ENCODE measurements at places on chromosomes 4 and X.

GRCh38 chr4:90127223-90127705, at the start of gene CCSER1:
CCSER1 (plus strand) TSS chr4:90127394.
- DNase-seq = no peak

GRCh38 chrX:133335027-133335426, 80.3 kb downstream of the GPC4 start:
- no peak for DNase-seq

GRCh38 chrX:23673108-23673507, 5.8 kb downstream of the PRDX4 start:
- no peak for DNase-seq

GRCh38 chrX:4435905-4436304, 722.5 kb upstream of the PRKX start:
- no peak for DNase-seq

DNA sequence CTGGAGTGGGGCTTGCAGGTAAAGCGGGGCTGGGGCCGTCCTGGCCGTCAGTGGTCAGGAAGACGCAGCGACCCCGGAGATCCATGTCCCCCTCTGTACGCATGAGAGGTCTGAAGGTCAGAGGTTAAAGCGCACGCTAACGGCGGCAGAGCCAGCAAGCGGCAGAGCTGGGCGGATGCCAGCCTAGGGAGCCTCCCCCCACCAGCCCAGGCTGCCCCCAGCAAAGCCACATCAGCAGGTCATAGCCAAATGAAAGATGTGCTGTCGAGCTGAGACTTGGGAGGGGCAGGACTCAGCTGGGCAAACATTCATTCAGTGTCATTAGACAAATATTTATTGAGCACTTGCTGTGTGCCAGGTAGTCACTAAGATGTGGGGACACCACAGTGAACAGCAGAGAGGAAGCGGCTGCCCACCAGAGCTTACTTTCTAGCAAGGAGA, 593 bp upstream of the JAKMIP1 start:
- no peak for DNase-seq

DNA sequence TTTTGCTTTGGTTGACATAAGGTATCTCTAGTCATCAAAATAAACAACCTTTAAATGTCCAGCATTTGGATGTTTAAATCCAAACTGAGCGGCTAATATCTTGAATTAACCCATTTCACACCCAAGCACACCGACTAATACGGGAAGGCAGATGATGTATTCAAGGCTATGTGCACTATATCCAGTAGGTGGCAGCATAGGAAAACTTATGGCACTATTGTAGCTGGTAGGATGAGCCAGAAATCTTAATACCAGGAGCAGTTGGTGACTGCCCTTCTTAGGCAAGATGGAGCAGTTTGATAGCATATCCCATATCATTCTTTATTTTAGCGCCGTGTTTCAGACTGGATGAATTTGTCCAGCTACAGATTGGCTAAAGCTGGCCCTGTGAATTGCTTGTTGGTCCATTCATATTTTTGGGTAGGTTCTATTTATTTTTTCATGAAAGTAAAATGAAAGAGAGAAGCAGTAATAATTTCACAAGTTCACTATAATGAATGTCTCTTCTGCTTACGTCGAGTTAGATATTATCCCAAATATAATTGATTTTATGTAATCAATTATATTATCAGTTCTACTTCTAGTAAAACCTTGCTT, 24.4 kb downstream of the UCHL1 start:
- DNase-seq = no peak

GRCh38 chr4:141759796-141760425, 123.5 kb downstream of the IL15 start:
- no peak for DNase-seq

- DNase-seq = peak; percentile 77
Measured at GRCh38 chr4:109729718-109730618, at the start of gene PLA2G12A. PLA2G12A (minus strand) TSS chr4:109730070; CDS start chr4:109729809, 261 bp downstream.

DNA sequence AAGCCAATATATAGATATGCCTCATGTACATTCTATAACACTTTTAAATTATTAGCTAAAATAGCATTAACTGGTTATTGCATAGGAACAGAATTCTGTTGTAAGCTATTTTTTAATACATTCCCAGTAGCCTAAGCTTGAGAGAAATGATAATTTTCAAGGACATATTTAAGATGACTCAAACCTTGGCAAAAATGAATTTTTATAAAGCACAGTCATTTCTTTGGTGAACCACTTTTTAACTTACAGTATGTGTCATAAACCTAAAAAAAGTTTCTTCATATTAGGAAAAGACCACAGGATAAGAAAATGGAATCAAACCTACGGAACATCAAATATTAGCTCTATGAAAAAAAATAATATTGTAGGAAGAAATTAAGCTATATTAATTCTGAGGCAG, 986.3 kb downstream of the STIM2 start:
- no peak for DNase-seq

DNA sequence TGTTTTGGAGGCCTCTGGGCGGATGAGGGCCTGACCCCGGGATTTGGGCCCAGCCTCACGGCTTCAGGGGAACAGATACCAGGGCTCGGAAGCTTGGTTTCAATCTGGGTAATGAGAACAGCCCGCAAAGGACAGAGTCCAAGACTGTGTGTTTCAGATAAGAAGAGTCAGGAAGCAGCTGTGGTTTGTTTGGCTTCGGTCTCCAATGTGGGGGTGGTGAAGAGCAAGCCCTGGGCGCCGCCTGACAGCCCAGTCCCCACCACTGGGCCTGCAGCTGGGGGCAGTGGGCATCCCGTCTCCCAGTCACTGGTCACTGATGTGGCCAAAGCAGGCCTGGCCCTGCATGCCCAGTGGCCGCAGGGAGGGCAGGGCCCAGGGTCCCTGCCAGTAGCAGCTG, 9.1 kb downstream of the WFS1 start:
- DNase-seq = no peak

DNA sequence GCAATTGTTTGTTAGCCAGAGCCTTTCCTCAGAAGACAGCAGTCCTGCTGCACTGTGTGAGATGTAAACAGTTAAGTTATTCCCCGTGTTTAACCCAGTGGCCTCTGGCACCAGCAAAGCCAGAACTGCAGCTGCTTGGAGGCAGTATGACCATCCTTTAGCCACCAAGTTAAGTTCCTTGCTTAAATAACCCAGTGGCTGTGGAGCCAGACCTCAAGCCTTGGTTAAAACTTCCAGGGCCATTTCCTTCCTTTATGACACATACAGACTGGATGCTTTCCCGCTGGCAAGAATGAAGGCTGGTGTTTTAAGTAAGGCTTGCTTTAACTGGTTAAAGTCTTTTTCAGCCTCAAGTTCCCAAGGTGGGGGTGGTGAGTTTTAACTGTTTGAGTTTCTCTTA, 379.8 kb downstream of the DCAF12L2 start:
- DNase-seq = no peak

- no peak for DNase-seq
Measured at GRCh38 chrX:17500145-17500579, 125.2 kb downstream of the NHS start.

DNA sequence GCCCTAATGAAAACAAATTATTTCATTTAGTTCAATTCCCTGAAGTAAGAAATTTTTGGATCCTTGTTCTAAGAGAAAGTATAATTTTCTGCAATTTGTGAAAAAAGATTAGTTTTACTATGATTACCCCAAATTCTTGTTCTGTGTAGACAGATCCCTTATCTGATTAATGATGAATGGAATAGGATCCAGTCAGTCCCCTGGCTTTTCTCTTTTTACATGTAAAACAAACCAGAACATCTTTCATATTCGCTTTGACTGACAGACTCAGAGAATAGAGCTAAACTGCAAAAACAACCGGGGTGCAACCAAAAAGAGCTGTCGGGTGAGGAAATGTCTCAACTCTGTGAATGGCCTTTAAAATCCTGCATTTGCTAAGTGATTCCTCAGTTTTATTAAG, 93.4 kb upstream of the VEGFC start:
- no peak for DNase-seq

DNA sequence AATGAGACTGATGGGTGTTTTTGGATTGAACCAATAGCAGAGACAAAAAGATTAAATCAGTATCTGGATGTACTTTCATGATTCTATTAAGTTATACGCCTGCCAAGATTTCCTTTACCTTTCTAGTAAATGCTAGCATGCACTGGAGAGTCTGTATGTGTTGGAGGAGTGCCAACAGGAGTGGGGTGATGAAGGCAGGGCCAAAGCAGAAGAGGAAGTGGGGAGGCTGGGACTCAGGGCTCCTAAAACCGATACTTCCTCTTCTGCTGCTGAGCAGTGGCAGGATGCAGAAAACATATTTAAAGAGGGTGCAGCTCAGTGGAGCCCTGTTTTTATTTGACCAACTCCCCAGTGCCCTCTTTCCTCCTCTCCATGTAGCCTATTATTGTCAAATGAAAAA, 5.6 kb downstream of the CYSLTR1 start:
- DNase-seq = peak; percentile 13

DNA sequence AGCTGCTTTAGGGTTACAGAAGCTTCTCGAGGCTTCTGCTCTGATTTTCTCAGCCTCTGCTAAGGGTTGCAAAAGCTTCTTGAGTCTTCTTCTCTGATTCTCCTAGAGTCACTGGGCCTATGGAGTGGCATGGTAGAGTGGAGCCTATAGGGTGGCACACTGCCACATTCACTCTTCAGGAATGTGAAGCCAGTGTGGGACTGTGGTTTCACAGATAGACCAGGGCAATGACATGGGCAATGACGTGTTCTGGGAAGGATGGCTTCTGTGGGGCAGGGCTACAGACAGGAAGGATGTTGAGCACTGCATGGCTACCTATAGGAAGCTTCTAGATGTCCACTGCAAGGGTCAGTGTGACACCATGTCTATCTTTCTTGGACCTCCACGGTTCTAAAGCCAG, 11.0 kb upstream of the MAMLD1 start:
- DNase-seq = no peak

GRCh38 chr4:4627111-4627510, 85.3 kb upstream of the STX18 start:
- DNase-seq = no peak

GRCh38 chrX:8988446-8988845, 45.5 kb downstream of the FAM9B start:
- no peak for DNase-seq

GRCh38 chrX:7086384-7086783, 61.1 kb upstream of the STS start:
- DNase-seq = no peak

DNA sequence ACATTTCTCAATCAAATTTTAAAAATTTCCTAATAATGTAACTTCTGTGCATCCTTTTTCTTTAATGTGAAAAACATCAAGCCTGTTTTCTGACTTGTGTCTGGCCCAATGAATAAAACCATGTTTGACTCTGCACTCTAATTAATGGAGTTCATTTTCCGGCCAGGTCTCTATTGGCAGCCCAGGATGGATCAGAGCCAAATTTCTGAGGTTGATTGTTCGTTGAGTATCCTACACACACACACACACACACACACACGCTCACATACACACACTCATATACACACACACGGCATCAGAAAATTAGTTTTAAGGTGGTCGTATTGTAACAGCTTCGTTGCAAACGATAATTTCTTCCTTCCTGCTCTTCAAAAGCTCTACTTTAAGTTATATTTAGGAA, 28.9 kb upstream of the TLL1 start:
- no peak for DNase-seq

- peak; percentile 17 for DNase-seq
Measured at GRCh38 chrX:15242899-15243555, 26.9 kb downstream of the ASB9 start.

DNA sequence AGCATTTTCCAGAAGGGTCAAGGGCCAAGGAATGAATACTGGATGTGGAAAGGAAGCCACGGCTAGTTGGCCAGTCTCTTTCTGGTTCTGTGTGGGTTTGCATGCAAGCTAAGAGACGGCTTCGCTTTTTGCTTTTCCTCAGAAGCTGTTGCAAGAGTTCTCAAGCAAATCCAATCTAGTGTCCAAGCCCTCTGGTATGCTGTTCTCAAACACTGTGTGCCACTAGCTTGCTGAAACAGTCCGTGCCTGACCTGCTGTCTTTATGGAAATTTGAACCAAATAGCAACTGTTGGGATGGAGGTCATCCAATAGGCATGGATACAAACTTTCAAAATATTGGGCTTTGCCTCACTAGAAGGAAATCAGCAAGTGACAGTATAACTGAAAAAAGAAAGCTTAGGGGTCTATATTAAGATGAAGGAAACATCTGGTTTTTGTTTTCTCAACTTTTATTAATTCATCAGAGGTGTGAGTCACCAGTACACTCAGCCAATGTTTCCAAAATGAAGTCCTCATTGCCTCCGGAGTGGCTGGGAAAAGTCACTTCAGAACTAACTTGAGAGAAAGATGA, 70.5 kb downstream of the SLC9A6 start:
- no peak for DNase-seq

GRCh38 chrX:39827951-39828350, 269.8 kb downstream of the BCOR start:
- no peak for DNase-seq

DNA sequence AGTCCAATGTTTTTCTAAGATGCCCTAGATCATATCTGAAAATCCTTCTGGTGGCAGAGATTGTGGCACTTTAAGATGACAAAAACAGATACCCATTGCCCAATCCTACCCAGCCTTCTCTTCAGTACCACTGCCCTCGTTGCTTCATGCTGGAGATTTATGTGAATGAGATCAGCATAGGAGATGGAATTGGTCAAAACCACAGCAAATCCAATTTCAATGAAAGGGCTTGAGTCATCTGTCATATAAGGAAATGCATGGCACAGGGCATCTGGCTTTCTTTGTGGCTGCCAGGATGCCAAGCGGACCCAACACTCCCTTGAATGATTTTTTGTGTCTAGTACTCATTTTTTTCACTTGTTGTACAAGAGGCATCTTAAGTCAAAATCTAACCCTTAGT, 16.8 kb downstream of the AFF2 start:
- DNase-seq = no peak

DNA sequence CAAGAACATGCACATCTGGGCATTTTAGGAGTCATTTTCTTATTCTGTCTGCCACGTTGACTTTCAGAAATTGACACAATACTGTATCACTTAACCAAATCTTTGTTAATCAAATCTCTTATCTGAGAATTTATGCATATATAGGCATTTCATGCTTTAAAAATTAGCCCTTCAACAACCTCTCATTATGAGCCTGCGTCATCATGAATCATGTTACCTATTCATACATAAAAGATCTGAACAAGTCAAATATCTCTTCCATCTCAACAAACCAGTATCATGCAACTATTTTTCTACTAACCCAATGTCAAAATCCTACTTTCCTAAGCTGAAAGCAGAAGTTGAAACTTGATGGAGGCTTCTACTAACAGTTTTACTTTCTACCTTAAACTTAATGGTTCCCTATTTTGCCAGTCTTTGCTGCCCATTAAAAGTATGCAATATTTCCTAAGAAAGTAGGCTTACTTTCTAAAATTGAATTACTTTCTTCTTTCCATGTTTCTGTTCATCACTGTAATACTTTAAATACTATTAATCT, 1.8 kb downstream of the ADAM29 start:
- no peak for DNase-seq

- no peak for DNase-seq
Measured at GRCh38 chr4:11178433-11178832, 250.3 kb downstream of the HS3ST1 start.
